ENCODE measurements at places on chromosomes 12 and 14. TPM values are rescaled to one million over a fixed set of nuclear protein-coding genes. Genes with fewer than 3 reads are reported as not detected.

Gene CLEC9A
- not detected for total RNA-seq

Gene LIN7A
- total RNA-seq, result 1.1 TPM

Gene CAPZA3
- total RNA-seq, result not detected

Gene CLEC4C
- not detected for total RNA-seq

Gene SIX1
- total RNA-seq, result 3.9 TPM

Gene LRP1-AS
- total RNA-seq, result not detected

Gene FKBP4
- total RNA-seq, result 74.5 TPM

Gene KRT7
- total RNA-seq, result 4.9 TPM

Gene STXBP6
- 16.0 TPM for total RNA-seq

Gene TAS2R20
- 0.05 TPM for total RNA-seq

Gene NKX2-8
- total RNA-seq, result not detected

Gene TXNDC16
- total RNA-seq, result 1.8 TPM

Gene ZNF891
- total RNA-seq, result 0.30 TPM

Gene NUDT14
- total RNA-seq, result 14.2 TPM

Gene WNT1
- total RNA-seq, result not detected

Gene CCDC197
- total RNA-seq, result not detected

Gene KCNMB4
- total RNA-seq, result 1.6 TPM

Gene OLR1
- not detected for total RNA-seq

Gene IAPP
- not detected for total RNA-seq

Gene P2RX2
- total RNA-seq, result not detected

Gene DUSP16
- total RNA-seq, result 3.2 TPM

Gene NXPH4
- total RNA-seq, result 17.1 TPM

Gene DACT1
- total RNA-seq, result 0.30 TPM

Gene TCL1B
- not detected for total RNA-seq

Gene CLEC4E
- not detected for total RNA-seq

Gene MGP
- 0.23 TPM for total RNA-seq

Gene PZP
- not detected for total RNA-seq

Gene MYH7
- not detected for total RNA-seq

Gene CLEC4D
- not detected for total RNA-seq

Gene KLRB1
- not detected for total RNA-seq
